ENCODE measurements at places on chromosomes 16 and 17.

- no peak for DNase-seq
Measured at GRCh38 chr17:12290207-12290606, 269.5 kb downstream of the MAP2K4 start.

GRCh38 chr17:69853541-69854224 lies 221.3 kb upstream of the KCNJ16 start:
- DNase-seq = no peak

DNA sequence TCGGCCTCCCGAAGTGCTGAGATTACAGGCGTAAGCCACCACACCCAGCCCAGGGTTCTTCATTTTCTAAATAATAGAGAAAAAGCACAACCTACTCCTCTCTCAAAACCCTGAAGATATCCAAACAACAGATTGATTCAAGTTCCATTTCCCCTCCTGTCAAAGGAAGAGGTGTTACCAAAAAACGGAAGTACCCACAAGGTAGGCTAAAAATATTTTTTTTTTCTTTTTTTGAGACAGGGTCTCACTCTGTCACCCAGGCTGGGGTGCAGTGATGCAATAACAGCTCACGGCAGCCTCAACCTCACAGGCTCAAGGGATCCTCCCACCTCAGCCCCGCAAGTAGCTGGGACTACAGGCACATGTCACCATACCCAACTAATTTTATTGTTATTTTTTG lies 18.9 kb downstream of the UTP6 start:
- DNase-seq = no peak

DNA sequence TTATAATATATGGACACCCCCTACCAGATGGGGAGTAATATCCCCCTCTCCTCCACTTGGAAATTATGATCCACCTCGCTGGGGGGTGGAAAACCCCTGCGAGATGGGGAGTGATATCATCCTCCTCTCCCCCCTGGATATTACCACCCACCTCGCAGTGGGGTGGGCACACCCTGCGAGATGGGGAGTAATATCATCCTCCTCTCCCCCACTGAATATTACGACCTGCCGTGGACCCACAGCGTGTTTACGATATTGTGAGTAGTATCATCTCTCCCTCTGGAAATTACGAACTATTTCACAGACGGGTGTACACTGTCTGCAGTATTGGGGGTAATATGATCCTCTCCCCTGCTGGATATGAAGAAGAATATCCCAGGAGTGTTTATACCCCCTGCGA lies 228.3 kb upstream of the WSCD1 start:
- DNase-seq = no peak

- DNase-seq = no peak
Measured at GRCh38 chr16:23407436-23408127, 45.4 kb downstream of the COG7 start.

DNA sequence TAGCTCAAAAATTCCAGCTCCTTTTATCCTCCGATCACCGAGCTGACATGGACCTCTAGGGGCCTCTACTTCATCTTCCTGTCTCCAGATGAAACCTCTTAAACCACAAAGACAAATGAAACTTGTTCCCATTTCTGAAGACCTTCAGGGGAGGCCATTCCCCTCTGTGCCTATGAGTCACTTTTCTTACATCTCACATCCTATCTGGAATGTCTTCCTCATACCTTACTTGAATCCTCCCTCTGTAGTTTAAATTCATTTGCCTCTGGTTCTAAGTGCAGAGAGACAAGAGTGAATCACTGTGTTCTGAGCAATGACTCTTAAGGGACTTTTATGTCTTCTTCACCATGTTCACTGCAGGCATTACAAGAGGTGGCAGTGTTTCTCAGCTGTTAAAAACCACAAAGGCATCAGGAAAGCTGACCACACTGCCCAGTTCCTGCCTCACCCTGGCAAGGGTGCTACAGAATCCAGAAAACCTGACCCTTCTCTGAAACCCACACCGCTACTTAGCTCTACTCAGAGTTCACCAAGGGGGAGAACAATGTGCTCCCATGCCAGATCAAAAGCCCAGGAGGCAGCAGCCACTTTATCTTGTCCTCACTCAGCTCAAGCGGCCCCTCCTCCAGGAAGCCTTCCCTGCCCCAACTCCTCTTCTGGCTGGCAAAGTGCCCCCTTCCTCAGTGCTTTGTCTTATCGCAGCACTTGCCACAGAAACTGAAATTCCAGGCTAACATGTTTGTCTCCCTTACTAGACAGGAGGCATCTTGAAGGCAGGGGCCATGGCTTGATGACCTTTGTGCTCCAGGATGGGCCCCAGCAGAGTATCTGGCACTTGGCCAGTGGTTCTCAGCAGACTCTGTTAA lies 6.4 kb downstream of the CUEDC1 start:
- DNase-seq = peak; percentile 53

- no peak for DNase-seq
Measured at GRCh38 chr17:55350825-55351205, 70.8 kb downstream of the MMD start.

GRCh38 chr17:47244697-47245096 lies 8.9 kb upstream of the ITGB3 start:
- no peak for DNase-seq

- DNase-seq = no peak
Measured at GRCh38 chr16:29665294-29666077, 2.4 kb downstream of the SPN start.

DNA sequence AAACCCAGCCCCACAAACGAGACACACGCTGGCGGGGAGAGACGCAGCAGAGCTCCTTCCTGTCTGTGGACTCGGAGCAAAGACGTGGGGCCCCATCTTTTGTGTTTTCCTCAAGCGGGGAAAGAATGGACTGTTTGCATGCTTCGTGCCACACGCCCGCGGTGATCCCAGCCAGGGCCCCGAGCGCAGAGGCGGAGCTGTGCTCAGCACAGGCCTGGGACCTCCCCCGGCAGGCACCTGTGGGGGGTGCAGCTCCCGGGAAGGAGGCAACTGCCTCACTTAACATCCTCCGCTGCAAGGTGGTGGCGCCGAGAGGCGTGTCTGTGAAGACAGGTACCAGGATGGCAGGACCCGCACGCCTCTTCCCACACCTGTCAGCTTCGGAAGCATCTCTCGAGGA lies 19.1 kb downstream of the TRARG1 start:
- DNase-seq = no peak

DNA sequence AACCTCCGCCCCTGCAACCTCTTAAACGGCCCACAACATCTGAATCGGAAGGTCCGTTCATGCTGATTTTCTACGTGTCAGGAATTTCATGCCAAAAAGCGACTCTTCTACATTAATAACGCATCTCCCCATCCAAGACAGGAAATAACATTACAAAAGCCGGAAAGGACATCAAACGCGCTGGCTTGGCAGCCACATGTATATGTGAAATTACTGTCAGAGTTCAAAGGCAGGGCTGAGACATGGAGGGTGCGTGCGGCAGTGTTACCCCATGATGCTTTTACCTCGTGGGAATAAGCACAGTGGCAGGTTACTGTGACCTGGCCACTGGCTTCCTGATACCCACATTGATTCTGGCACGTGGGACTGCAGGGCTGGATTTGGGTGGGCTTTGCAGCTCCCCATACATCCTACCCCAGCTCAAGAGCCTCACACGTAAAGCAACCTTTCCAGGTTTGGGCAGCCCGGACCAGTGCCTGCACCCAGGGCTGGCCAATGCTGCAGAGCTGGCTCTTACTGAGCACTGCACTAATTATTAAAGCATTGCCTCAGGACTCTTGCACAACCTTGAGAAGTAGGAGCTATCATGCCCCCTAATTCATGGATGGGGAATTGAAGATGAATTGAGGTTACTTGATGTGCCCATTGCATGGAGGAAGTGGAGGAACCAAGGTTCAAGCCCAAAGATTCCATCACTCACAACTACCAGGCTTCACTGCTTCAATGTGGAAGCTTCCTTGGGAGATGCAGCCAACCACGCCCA lies 120.6 kb upstream of the FOXF1 start:
- DNase-seq = peak; percentile 88

- no peak for DNase-seq
Measured at GRCh38 chr17:43637563-43638323, 24.0 kb downstream of the MEOX1 start.

DNA sequence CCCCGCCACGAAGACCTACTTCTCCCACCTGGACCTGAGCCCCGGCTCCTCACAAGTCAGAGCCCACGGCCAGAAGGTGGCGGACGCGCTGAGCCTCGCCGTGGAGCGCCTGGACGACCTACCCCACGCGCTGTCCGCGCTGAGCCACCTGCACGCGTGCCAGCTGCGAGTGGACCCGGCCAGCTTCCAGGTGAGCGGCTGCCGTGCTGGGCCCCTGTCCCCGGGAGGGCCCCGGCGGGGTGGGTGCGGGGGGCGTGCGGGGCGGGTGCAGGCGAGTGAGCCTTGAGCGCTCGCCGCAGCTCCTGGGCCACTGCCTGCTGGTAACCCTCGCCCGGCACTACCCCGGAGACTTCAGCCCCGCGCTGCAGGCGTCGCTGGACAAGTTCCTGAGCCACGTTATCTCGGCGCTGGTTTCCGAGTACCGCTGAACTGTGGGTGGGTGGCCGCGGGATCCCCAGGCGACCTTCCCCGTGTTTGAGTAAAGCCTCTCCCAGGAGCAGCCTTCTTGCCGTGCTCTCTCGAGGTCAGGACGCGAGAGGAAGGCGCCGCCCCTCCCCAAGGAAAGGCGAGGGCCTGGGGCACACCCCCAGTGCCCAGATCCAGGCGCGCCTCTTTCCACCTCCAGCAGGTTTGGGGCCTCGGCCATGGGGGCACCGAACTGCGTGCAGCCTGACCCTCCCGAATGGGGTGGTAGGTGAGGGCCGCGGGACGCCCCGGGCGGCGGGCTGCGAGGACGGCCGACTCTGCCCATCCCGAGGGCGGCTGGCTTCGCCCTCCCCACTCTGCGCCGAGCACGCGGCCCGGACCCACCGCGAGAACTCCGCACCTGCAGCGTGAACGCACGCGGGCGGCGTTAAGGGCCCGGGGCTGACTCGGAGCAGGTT lies 664 bp downstream of the HBQ1 start:
- DNase-seq = peak; percentile 70

GRCh38 chr16:88466175-88466862 lies 13.2 kb downstream of the ZFPM1 start:
- DNase-seq = no peak

DNA sequence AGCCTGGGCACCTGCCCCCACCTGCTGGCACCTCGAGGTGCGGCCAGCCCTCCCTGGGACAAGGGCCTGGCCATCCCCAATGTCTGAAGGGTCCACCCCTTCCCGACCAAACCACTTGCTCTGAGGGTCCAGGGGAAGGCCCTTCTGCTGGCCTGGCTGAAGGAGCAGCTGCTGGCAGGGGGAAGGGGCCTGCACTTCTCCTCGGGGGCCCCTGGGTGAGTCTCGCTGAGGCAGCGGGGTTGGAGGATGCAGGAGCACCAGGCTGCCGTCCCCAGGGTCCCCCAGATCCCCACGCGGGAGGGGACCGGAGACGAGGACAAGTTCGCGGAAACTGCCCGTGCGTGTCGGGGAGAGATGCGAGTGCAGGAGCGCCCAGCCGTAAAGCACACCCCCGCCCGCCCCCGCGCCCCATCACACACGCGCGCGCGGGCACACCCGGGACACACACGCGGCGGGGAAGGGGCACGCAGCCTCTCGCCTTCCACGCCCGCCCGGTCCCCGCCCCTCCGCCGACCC lies 725 bp upstream of the CACNA1H start:
- DNase-seq = no peak

DNA sequence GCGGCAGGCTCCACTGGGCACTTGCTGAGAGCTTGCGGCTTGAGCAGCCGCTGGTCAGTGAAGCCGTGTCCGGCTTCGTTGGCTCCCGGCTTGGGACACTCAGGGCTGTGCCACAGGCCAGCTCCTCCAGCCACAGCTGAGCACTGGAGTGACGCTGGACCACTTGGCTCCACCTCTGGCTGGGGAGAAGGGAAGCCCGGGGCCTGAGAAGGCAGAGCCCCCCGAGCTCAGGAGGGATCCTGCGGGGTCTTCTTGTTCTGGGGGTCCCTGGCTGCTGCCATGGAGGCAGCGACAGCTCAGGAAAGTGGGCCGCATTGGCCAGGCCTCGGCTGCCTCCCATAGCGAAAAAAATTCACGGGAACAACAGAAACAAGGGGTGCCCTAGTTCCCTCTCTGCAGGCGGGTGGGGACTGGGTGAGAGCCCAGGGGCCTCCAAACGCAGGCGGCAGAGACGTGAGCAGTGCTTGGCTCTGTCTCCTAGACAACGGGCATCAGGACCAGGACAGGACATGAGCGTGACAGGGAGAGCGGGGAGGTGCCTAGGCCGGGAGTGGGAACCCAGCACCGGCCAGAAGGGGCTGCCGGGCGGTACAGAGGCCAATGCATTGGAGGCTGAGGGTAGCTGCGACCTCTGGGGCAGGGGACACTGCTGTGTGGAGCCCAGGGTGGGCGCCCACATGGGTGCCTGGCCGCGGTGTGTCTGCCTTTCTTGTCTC lies 37.7 kb downstream of the SLC7A5 start:
- no peak for DNase-seq

GRCh38 chr17:2023692-2024571 lies 1.2 kb downstream of the RTN4RL1 start:
- DNase-seq = no peak

DNA sequence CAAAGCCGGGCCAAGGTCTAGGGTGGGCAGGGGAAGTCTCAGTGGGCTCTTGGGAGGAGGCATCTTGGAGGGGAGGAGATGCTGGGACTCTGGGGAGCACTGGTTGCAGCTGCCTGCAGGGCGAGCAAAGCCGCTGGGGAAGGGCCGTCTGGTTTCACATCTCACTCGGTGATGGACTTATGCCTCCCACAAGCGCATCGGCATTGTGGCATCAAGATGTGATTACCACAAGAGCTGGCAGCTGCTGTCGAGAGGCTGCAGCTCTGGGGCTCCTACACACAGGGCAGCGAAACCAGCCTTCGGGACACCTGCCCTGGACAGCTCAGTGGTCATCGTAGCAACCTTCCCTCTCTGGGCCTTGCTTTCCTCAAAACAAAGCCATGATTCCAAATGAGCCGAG lies 3.1 kb upstream of the KCNJ12 start:
- no peak for DNase-seq

DNA sequence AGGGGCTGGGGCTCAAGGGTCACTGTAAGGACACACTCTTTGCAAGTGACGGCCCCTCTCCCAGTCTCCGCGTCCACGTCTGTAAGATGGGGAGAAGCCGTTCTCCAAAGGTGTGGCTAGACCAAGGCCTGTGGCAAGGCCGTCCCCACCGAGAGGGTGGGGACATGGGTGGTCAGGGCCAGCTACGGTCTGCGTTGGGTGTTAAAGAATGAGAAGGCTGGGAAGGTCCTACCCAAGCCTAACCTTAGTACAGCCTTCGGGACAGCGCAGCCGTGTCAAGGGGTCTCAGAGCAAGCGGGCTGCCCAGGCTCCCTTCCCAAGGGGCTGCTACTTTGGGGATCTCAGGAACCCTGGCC lies 1.9 kb downstream of the C1QTNF8 start:
- DNase-seq = no peak

GRCh38 chr16:51431517-51432241 lies 280.6 kb upstream of the SALL1 start:
- DNase-seq = no peak

- DNase-seq = peak; percentile 85
Measured at GRCh38 chr16:85612191-85612800, 826 bp upstream of the GSE1 start.

- DNase-seq = no peak
Measured at GRCh38 chr16:84398701-84399100, 30.4 kb downstream of the ATP2C2 start.

GRCh38 chr17:4179071-4179470 lies 36.1 kb downstream of the CYB5D2 start:
- DNase-seq = no peak

- DNase-seq = no peak
Measured at GRCh38 chr16:85650844-85651628, 37.7 kb downstream of the GINS2 start.
